ENCODE measurements at places on chromosomes 11 and 22.

- no peak for DNase-seq
These were observed 25.7 kb upstream of the CHKA start for GRCh38 chr11:68146704-68147474.

DNA sequence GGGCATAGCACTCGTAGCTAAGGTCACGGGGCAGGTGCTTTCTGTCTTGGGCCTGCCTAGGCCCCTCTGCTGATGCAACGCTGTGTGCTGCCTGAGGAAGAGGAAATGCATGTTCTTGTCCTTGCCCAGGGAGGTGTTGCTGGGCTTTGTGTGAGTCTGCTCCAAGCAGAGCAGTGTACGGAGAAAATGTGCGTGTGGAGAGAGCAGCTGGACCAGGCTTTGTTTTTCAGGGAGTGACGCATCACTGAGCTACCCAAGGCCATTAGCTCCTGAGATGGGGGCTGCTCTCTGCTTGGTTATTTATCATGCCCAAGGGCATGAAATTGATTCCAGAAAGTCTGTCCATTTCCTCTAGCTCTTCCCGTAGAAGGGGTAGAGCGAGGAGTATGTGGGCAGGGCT is 82.9 kb upstream of the THY1 start:
- DNase-seq, result no peak

DNA sequence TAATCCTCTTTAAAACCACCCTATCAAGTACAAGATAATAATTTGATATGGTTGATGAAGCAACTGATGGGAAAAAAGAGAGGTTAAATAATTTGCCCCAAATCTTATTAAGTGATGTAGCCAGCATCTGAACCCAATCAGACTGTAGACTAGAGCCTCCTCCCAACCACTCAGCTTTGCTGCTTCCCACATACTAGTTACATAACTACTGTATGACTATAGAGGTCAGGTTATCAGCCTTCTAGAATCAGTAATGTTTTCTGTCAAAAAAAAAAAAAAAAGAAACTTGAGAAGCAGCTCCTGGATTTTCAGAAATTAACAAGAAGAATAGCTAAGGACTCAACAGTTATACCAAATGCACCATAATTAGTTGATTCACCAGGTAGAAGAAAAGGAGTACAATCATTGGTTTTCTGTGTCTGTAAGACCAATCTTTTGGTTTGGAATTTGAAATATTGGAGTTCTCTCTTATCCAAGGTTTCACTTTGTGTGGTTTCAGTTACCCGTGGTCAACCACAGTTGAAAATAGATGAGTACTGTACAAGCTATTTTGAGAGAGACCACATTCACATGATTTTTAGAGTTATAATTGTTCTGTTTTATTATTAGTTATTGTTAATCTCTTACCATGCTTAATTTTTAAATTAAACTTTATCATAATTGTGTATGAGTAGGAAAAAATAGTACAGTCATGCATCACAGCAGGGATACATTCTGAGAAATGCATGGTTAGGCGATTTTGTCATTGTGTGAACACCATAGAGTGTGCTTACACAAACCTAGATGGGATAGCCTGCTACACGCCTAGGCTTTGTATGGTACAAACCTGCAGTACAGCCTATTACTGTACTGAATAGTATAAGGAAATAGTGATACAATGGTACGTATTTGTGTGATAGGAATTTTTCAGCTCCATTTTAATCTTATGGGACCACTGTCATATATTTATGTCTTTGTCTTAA is 72.2 kb downstream of the PDHX start:
- DNase-seq, result no peak

DNA sequence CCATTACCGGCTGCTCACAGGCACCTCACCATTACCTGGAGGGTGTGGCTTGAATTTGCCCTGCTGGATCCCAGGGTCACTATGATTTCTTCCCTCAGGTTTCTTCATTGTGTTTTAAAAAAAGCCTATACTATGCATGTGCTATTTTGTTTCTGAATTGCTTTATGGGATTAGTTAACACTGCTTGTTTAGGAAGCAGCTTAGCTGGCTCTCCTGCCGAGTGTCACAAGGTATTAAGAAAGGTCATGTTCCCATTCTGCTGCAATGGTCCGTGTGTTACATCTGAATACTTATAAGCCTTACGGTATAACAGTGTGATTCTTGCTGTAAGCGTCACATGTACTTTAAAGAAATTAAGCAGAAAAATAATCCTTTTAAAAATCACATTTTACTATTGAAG is 380.6 kb upstream of the B3GAT1 start:
- DNase-seq, result no peak

DNA sequence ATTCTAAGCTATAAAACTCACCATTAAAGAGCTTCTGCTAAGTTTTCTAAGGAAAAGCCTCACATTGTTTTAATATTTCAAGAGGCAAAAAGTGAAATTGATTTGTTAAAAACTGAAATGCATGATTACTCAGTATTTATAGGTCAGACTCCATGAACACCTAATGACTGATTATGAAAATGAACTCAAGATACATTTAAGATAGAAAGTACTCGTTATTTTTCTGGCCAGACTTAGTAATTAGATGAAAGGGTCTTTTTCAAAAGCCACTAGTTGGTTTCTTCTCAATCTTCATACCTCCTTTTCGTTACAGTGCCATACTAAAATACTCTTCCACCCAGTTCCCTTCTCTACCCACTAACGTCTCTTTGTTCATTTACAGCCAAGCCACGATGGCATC is 56.3 kb downstream of the VSIG10L2 start:
- no peak for DNase-seq

DNA sequence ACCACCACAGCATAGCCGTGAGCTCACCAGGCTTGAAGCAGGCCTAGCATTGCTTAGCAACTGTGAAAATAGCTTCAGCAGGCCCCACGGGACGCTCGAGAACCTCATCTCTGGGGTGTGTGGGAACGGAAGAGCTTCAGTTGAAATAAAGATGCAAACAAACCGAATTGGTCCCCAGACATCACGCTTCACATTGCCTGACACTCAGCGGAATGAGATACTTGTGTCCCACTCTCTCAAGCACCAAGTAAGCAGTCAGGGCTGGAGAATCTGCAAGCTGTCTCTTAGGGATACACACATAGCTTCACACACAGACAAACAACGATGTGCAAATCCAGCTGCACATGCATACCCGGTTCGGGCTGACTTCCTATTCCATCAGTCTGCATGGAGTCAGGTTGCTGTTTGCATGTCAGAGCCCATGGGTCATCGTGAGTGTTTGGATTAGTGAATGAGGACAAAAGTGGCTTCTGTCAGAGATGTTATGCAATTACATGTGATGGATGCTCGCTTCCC is 205.7 kb downstream of the SNX19 start:
- DNase-seq, result no peak

DNA sequence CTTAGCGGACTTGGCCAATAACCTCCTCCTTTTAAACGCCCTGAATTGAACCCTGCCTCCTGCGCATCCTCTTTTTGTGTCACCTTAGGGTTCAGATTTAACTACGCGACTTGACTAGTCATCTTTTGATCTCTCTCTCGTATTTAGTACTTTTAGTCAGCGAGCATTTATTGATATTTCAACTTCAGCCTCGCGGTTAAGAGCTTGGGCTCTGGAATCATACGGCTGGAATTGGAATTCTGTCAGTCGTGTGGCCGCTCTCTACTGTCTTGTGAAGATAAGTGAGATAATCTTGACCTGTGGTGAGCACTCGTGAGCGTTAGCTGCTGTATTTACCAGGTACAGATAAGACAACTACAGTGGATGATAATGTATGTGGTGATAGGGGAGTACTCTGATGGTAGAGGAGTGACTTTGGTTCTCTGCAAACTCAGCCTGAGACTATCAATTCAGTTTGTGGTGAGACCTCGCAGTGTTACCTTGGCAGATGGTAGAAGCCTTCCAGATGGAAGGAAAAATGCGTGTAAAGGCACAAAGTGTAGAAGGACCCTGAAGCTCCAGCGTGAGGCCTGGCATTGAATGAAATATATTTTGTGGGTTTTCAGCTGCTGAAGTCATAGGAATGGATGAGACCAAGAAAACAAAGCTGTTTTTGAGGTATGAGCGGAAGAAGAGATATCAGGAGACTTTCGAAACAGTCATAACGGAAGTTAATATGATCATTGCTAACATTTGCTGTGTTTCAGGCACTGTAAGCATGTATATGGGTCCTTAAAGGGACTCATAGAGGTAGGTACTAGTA is 682 bp downstream of the ATM start:
- DNase-seq, result peak; percentile 15

DNA sequence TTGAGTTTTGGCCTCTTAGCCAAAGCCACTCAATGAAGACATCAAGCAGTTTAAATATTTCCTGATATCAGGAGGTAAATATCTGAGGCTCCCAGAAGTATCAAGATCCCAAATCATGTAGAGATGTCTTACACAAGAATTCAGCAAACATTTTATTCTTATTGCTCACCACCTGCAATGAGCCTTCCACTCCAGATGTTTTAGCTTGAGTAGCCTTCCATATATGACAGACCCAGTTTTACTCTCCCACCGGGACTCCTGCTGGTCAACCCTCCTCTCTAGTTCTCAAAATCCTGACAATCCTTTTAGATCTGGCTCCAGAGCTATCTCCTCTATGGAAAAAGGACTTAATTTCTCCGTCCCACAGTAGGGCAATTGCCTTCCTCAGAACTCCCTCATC is 404.4 kb downstream of the KCNA4 start:
- no peak for DNase-seq

GRCh38 chr11:67612751-67613150 is 6.0 kb downstream of the NDUFV1 start:
- no peak for DNase-seq

DNA sequence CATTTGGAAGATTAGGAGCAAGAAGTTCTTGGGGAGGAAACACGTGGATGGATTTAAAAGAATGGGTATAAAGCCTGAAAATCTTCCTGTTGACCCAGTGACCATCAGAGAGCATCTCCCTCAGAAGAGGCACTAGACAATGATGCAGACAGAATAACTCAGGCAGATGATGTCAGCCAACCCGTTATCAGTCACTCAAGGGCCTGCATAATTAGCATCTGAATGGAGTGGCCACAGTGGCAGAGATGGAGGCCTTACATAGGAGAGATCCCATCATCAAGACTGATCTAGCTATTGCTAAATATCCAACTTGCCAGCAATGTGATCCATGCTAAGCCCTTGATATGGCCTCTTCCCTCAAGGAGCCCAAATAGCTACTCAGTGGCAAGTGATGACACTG is 70.7 kb upstream of the CD82 start:
- DNase-seq, result no peak

DNA sequence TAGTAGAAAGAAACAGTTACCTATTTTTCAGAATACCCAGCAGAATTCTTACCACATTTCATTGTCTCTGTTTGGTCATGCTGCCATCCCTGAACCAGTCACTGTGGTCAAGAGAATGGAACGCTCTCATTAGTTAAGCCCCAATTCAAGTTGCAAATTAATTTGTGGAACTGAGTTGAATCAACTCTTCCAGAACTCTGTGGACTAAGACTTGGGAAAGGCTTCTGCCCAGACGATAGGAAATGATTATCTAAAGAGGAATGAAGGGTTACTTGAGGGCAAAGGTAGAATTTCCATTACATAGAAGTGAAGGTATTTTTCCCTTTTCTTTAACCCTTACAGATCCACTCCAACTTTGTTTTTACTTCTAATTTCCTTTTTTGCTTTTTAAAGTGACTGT is 286.4 kb downstream of the DYNC2H1 start:
- DNase-seq, result no peak

DNA sequence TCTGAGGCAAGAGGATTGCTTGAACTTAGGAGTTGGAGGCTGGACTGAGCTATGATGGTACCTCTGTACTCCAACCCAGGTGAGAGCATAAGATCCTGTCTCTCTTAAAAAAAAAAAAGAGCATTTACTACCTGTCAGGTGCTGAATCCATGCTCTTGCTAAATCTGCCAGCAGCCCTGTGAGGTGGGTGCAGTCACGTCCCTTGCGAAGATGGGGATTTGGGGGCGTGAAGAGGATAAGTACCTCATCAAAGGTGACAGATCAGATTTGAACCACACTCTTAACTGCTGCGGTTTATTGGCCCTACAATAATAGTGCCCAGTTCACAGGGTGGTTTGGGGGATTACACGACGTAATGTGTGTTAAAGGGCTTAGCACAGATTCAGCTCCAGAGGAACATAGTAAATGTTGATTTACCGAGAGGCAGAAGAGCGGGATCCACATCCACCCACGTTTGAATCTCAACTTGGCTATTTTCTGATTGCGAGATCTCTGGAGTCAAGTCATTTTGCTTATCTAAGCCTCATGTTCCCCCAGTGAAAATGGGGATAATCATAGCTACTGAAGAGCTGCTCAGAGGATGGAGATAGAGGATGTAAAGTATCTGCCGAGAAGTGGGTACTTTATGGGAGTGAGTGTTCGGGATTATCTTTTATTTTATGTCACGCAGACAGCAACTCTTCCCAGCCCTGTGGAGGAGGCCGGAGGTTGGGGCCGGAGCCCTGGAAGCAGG is 28.1 kb upstream of the LRRC10B start:
- DNase-seq, result no peak

Measured in activated CD4-positive, alpha-beta T cell treated with anti-CD3 and anti-CD28 coated beads for 4 hours (primary cell).